ENCODE measurements at places on chromosomes 7 and 10. TPM values are rescaled to one million over a fixed set of nuclear protein-coding genes. Genes with fewer than 3 reads are reported as not detected.

Gene ABCA13
- total RNA-seq = 0.04 TPM

DNA sequence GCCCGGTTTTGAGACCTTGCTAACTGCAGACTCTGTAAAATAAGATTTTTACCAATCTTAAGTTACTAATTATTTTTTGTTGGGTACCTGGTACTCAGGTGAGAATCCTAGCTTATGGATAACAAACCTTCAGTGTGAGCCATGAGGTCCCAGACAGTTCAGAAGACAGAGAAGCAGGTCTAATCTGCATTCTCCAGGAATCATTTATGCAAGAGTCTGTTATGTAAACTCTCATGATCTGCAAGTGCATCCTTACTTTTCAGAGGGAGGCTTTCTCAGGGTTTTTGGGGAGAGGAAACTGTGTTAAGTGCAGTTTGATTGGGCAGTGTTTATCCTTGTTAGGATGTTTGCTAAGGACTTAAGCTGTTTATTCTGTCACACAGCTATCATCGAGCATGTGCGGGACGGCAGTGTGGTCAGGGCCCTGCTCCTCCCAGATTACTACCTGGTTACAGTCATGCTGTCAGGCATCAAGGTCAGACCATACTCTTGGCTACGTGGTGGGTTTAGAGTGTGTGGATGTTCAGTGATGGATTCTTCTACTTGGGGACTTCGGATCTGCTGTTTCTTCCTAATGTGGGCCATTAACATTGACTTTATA lies 50.2 kb downstream of the SND1 start:
- peaks cover 4% of the 10 kb centered on the region for H3K4me1 ChIP-seq
- peaks cover 15% of the 10 kb centered on the region for H3K36me3 ChIP-seq
- H3K27me3 ChIP-seq = no peaks in the 10 kb centered on the region
- DNase-seq = no peak
- no peak overlapping the region for H3K27ac ChIP-seq
- H3K4me3 ChIP-seq = no peak overlapping the region

DNA sequence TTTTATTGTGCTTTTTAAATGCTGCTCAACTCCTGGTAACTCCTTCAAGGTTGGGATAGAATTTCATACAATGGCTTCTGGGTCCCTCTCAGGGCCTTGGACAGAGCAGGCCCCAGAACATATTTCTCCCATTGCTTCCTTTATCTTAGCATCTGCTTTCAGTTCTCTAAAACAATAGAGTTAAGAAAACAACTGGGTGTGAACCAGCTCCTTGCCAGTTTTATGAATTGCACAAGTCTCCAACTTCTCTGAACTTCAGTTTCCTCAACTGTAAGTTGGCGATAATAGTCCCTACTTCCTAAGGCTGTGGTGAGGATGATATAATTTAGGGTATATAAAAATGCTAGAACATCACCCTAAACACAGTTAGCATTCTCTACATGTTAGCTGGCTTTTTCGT lies 77.0 kb upstream of the INHBA start:
- no peaks in the 10 kb centered on the region for H3K4me1 ChIP-seq
- no peak overlapping the region for H3K27ac ChIP-seq
- H3K4me3 ChIP-seq = no peak overlapping the region
- no peaks in the 10 kb centered on the region for H3K27me3 ChIP-seq

Gene ELAPOR2
- 2.2 TPM for total RNA-seq

DNA sequence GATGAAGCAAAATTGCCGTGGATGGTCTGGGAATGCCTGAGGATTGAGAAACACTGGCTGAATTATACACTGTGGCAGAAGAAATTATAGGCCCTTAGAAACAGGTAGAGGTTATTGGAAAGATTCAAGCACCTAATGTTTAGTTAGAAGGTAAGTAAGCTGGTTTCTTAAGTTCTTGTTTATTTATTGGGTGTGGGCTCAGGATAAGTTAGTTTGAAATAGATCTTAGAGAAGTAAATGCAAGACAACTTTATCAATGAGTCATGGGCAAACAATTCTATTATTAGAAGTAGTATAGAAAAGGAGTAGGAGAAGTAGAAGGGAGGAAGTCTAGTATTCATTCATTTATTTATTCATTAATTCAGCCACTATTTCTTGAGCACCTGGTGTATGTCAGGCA lies 96.5 kb downstream of the KAT6B start:
- no peaks in the 10 kb centered on the region for H3K27me3 ChIP-seq
- H3K4me3 ChIP-seq = no peak overlapping the region
- H3K27ac ChIP-seq = no peak overlapping the region
- H3K36me3 ChIP-seq = peaks cover 12% of the 10 kb centered on the region
- DNase-seq = no peak

GRCh38 chr7:138382862-138383565 lies 77.0 kb upstream of the TRIM24 start:
- DNase-seq = no peak
- H3K27ac ChIP-seq = no peak overlapping the region
- H3K27me3 ChIP-seq = no peaks in the 10 kb centered on the region
- no peaks in the 10 kb centered on the region for H3K36me3 ChIP-seq
- H3K4me3 ChIP-seq = no peak overlapping the region

GRCh38 chr10:132468651-132469050 lies 68.9 kb upstream of the INPP5A start:
- no peak for DNase-seq
- peaks cover 3% of the 10 kb centered on the region for H3K27me3 ChIP-seq
- H3K4me3 ChIP-seq = no peak overlapping the region
- no peak overlapping the region for H3K27ac ChIP-seq
- H3K4me1 ChIP-seq = peaks cover 13% of the 10 kb centered on the region

DNA sequence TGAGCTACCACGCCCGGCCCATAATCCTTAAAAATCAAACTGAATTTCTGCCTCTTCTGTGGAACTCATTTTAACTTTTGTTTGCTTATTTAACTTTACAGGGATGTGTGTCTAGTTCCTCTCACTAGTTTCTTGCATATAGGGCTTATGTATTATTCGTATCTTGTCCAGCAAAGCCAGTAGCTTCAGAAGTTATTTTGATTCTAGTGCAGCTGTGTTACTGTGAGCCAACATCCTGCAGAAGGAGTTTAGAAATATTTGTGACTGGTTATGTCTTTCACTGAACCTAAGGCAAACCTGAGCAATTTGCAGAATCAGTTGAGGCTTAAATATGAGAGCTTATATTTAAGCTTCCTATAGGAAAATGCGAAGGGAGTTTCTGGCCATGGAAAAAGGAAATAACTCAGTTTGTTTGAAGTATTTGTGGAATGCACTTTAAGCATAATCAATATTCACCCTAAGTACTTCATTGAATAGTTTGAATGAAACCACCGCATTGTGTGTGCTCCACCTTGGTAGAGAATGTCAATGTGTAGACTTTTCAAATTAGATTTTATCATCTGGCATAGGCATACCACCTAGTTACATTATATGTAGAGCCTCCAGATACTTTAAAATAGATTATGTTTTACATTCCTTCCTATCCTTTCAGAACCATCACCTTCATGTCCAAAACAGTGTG lies 90.8 kb downstream of the MCU start:
- peaks cover 2% of the 10 kb centered on the region for H3K4me1 ChIP-seq
- no peak overlapping the region for H3K4me3 ChIP-seq
- no peaks in the 10 kb centered on the region for H3K27me3 ChIP-seq
- H3K27ac ChIP-seq = no peak overlapping the region
- no peak for DNase-seq

DNA sequence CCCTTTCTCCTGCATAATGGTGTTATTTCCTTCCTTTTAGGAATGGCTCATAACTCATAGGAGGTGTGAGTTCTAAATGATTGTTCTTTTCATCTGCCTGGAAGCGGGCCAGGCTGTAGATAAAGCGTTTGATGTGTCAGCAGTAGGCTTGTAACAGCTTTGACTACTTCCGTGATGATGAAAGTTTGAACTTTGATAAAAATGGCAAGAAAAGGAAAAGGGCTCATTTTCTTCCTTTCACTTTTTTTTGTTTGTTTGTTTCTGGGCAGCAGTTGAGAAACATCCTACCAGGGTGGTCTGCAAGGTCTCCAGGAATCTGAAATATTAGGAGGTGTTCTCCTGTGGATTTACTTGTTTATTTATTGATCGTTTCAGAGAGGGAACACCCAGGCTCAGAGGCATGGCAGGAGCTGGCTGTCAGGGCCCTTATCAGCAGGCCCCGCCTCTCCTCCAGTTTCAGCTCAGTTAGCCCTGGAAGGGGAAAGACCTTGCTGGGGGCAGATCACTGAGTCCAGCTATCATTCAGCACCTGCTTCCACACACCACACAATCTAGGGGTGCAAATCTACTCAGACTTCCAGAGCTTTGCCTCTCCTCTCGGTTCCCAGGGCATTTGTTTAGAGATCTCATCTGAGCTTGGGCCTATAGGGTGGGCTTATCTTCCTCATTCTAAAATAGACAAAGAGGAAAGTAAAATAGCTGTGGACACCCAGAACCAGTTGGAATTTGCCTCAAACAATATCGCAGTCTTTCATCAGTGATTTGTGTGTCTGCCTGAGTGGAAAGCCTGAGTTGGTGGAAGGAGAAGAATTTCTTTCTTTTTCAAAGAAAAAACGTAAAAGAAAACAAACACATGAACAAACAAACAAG lies 130.9 kb downstream of the BMPER start:
- H3K4me3 ChIP-seq = no peak overlapping the region
- H3K27ac ChIP-seq = no peak overlapping the region
- no peaks in the 10 kb centered on the region for H3K4me1 ChIP-seq

- no peak overlapping the region for H3K4me3 ChIP-seq
- no peaks in the 10 kb centered on the region for H3K27me3 ChIP-seq
- peaks cover 7% of the 10 kb centered on the region for H3K36me3 ChIP-seq
Observed at GRCh38 chr10:88165849-88166271, 302.4 kb downstream of the PTEN start.

Gene CHAT
- not detected for total RNA-seq

Measured in activated naive CD8-positive, alpha-beta T cell treated with anti-CD3 and anti-CD28 coated beads for 36 hours (primary cell).